Activated T-cell treated with anti-CD3 and anti-CD28 coated beads for 1 hour (primary cell): ENCODE measurements at places on chromosomes 7 and 10.

DNA sequence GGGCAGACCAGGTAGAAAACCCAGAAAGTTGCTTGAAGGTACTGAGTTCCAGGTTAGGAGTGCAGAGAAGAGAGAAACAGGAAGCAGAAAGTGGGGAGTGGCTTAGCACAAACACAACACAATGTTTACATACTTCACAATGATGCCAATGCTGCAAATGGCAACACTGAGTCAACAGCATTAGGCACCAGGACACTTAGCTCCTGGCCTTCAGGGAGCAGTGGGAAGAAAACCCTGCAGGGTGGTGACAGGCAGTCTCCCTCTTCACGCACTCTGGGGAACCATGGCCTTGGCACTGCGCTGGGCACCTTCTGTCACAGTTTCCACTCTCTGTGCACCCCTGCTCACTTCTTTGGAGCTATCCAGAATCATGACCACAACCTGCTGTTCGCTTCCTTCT lies 7.3 kb downstream of the ICA1 start:
- DNase-seq: no peak

- peak; percentile 26 for DNase-seq
Measured at GRCh38 chr7:67371429-67372305, 375.0 kb downstream of the TYW1 start.

GRCh38 chr7:41847151-41847550 lies 144.3 kb upstream of the INHBA start:
- no peak for DNase-seq

DNA sequence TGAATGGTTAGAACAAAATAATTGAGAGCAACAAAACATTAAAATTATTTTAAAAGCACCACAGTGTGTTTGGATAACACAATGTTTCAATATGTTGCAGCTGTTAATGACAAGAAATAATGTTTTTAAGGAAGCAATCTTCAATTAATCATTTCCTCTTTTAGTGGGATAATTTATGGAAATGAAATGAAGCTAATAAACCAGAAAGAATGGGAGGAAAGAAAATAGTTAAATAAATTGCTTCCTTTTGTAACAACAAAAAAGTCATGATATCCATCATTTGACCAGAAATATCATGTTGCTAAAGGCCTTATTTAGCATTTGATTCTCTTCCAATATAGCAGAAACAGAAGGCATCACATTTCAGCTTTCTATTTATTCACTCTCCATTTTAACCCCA lies 224.5 kb downstream of the SEMA3A start:
- DNase-seq: no peak

DNA sequence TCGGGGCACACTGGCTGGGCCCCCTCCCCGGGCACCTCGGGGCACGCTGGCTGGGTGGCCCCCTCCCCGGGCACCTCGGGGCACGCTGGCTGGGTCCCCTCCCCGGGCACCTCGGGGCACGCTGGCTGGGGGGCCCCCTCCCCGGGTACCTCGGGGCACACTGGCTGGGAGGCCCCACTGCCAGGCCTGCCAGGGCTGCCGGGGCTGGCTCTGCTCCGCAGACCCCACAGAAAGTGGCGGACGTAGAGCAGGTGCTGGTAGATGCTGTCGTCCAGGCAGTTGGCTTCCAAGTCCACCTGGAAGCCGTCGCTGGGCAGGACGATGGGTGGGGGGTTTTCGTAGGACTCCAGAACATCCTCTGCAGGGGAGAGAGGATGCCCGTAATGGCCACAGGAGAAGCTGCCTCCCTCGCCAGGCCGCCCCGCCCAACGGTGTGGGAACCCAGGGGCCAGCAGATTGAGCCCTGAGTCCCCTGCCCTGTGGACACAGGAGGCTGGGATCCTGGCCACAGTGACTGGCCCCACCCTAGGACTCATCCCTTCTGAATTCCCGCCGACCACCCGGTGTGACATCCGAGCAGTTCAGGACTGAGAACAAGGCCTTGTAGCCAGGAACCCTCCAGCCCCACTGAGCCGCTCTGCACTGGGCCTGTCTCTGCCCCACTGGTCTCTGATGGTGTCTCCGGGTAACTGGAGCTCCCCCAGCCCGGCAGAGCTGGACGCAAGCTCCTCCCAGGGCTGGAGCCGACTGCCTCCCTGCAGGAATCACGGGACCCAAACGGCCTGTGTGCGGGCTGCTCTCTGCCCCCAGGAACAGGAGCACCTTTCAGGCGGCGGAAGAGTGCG lies 28.2 kb downstream of the AP5Z1 start:
- no peak for DNase-seq

DNA sequence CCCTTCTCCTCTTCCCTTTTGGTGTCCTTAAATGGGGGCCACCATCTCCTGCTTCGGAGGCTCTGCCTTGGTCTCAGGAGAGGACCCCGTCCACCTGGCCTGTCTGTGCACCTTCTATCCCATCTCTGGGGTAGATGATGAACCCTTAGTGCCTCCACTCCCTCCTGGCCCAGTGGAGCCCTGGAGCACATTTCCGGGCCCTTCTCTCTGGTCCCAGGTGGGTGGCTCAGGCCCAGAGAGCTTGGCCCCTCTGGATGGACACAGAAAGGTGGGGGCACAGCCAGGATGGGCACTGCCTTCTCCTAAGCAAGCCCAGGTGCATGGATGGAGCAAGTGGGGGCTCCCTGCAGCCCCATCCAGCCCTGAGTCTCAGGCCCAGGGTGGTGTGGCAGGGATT lies 121.4 kb upstream of the RET start:
- DNase-seq: no peak

DNA sequence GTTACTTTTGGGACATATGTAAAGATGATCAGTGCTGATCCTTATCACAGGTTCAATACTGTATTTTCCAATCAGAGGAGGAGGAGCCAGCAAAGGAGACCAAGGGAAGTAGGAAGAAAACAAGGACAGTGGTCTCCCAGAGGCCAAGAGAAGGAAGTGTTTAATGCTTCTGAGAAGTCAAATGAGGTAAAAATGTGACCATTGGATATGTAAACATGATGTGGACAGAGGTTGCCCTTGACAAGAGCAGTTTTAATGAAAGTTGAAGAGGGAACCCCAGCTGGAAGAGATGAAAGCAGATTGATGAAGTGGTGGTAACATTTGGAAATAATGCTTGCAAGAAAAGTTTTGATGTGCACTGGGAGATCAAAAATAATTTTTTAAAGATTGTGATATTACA lies 18.8 kb downstream of the CROT start:
- no peak for DNase-seq

DNA sequence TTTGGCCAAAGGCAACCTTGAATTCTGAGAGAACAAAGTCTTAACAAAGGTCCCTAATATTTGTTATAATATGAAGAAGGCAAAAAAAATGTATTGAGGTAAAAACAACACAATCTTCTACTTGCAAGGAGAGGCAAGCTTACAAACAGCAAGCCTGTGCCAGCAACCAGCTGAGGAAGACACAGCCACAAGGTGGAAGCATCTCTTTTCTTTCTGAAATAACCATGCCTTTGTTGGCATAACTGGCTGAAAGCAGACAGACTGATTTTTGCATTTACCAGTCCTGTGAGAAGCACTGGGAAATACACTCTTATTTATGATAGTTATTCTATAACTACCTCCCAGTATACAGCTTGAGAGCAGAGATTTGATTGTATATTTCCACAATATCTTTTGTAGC lies 292.0 kb downstream of the PHTF2 start:
- no peak for DNase-seq

DNA sequence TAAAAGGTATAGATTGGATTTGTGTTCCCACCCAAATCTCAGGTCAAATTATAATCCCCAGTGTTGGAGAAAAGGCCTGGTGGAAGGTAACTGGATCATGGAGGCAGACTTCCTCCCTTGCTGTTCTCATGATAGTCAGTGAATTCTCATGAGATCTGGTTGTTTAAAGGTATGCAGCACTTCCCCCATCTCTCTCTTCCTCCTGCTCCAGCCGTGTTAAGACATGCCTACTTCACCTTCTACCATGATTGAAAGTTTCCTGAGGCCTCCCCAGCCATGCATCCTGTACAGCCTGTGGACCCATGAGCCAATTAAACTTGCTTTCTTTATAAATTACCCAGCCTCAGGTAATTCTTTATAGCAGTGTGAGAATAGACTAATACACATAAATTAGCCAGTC lies 39.1 kb downstream of the HTR7 start:
- no peak for DNase-seq

- DNase-seq: no peak
Measured at GRCh38 chr7:139745678-139746143, 32.1 kb downstream of the HIPK2 start.

DNA sequence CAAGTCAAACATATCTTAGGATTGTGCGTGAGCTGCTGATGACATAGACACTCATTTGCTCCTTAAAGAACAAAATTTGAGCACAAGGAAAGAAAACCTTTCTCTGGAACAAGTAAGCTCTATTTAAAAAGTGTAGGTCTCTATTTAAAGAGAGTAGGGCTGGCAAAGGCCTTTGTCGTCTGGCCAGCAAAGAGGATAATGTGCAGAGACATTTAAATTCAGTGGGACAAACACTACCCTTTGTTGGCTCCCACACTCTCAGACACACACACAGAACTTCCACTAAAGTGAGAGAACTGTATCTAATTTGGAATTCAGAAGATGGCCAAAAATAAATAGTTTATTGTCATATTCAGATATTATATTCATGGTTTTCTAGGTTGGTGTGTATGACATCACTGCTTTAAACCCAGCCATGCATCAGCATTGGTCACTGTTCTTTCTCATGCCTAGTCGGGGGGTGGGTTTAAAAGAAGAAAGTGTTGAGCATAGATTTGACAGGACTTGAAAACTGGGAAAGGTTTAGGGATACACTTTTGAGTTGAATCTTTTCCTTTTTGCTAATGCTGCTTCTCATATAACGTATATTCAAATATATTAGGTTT lies 49.5 kb upstream of the HDAC9 start:
- DNase-seq: no peak

- no peak for DNase-seq
Measured at GRCh38 chr10:54026340-54026739, 774.7 kb downstream of the PCDH15 start.

DNA sequence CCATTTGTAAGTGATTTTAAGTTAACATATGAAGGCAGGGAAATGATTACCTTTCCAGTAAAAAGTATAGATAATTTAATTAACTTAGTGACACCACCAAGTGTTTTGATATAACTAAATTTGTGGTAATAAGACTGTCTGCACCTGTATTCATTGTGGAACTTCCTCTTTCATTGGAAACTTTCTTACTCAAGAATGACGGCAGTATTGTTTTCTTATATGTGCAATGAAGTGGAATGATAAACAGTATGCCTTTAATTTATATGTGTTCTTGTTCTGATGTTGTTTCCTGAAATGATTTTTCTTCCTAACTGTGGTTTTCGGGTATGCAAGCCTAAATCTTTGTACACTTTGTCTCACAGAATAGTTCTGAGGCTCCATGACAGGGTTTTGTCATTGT lies 46.4 kb downstream of the CASD1 start:
- no peak for DNase-seq

- no peak for DNase-seq
Measured at GRCh38 chr10:13734151-13734550, 147.4 kb downstream of the PRPF18 start.

DNA sequence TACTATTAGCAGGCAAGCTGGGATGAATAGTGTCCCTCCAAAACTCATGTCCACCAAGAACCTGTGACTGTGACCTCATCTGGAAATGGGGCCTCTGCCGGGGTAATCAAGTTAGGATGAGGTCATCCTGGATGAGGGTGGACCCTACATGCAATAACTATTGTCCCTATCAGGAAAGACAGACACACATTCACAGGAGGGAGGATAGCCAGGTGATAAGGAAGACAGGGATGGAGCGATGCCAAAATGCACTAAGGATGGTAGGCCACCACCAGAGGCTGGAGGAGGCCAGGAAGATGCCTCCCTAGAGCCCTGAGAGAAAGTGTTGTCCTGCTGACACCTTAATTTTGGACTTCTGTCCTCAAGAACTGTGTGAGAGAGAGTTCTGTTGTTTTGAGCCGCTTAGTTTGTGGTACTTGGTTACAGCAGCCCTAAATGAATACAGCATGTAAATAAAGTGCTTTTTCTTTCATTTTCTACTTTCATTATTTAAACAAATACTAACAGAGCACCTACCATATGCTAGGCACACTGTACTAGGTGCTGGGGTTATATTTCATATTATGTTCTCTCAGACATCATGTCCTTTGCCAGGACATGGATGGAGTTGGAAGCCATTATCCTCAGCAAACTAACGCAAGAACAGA lies 111.9 kb downstream of the USP6NL start:
- no peak for DNase-seq

GRCh38 chr10:70476249-70477035 lies 2.1 kb upstream of the PALD1 start:
- no peak for DNase-seq

GRCh38 chr7:90173127-90173844 lies 19.0 kb downstream of the STEAP1 start:
- no peak for DNase-seq

DNA sequence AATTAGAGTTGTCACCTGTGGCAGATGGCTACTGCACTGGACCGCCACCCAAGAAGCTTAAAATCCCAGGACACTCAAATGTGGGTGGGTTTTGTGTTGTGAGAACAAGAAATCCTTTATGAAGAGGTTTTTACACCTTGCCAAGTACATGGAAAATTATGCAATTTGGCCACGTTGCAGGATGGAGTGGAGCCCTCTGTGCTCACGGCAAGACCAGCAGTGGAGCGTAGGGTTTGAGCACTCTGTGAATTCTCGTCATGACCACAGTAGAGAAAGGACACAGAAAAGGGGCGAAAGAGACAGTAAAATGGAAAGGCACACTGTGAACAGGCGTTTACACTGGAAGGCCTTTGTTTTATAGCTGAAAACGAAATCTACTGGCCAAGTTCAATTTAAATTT lies 222.6 kb downstream of the ADARB2 start:
- no peak for DNase-seq

DNA sequence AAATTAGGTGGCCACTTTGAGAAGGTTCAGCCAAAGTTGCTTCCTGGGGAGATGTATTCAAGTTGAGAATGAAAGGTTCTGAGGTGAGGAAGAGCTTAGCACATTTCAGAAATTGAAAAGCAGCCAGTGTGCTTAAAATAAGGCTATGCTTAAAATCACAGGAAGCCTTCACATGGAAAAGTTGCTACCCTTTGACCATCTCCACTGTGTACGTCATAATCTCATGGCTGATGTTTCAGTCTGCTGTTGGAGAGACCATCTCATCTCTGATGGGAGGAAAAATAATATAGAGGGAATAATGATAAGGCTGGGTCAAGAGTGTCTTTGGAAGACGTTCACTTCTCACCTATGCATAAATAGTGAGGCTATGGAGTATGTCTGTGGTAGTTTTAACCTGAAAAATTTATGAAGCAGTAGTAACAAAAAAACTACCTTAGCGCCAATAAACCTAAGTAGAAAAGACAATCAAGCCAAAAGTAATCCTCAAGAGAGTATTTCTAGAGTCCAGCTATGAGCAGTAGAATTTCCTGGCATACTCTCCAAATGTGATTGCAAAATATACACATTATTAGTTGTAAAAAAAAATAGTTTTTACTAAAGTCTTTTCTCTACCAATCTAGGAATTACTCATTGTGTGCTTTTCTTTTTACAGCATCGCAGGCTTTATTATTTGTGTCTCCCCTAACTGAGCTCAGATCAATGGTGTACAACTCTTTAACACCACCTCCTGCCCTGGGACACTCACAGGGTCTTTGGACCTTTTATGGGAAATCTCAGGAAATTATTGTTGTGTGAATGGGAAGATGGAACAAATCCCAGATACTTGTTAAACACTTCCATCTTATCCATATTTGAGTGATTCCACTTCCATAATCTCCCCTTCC lies 435.2 kb upstream of the LRGUK start:
- no peak for DNase-seq

GRCh38 chr7:54888734-54889082 lies 129.7 kb upstream of the SEC61G start:
- no peak for DNase-seq
